Activated naive CD4-positive, alpha-beta T cell treated with anti-CD3 and anti-CD28 coated beads for 36 hours (primary cell): ENCODE measurements at places on chromosomes 12 and 14. TPM values are rescaled to one million over a fixed set of nuclear protein-coding genes. Genes with fewer than 3 reads are reported as not detected.
A peak's percentile ranks its signal among the peaks of the same experiment; 100 is the strongest.

DNA sequence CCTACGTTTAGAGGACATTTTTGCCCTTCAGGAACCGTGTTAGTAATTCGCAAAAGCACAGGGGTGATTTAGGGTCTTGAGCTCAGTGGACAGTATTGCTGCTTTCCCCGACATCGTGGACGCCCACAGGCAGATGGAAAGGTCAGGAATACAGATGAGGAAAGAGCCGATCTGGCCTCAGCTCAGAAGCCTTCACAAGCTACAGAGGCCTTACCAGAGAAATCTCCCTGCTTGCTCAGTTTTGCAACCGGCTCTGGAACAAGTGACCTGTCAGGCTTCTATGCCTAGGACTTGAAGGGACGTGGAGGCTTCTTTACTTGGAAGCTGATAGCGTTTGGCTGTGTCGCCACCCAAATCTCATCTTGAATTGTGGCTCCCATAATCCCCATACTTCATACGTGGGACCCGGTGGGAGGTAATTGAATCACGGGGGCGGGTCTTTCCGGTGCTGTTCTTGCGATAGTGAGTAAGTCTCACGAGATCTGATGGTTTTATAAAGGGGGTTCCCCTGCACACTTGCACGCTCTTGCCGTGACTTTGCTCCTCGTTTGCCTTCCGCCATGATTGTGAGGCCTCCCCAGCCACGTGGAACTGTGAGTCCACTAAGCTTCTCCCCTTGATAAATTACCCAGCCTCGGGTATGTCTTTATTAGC lies 332.5 kb downstream of the MED13L start:
- DNase-seq, result no peak

The KRT80 gene
- not detected for total RNA-seq

The RPL6 gene
- 2,358 TPM for total RNA-seq

The FGF6 gene
- total RNA-seq, result not detected

DNA sequence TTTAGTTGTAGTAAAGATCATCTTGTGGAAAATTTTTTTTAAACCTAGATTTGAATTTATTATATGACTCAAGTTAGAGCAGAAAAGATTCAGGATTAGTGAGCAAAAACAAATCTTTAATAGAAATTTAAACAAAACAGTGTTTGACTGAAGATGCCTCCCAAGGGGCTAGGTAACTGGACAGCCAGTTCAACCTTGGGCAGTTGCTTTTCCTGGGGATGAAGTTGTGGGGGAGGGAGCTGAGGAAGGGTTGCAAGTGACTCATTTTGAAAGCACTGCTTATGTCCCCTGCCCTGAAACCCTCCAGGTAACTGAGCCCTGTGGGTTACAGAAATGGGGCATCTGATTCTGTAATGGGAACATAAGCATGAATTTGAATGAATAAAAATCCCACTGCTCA lies 13.1 kb downstream of the CFAP54 start:
- DNase-seq, result no peak

The BMP4 gene
- total RNA-seq, result not detected

DNA sequence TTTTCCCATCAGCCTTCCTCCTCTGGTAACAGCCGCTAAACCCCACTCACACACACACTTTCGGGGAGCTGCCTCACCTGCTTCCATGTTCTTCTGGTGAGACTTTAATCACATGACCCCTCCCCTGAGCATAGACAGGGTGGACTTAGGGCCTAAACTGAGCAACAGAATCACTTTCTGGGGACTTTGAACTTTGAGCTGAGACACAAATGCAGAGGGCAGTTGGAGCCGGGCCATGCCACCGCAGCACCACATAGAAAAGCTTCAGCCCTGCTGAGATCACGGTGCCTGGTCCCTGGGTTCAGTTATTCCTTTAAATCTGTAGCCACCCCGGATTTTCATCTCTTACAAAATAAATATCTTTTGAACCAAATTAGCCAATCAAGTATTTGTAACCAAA lies 18.4 kb upstream of the MAP3K9 start:
- DNase-seq, result no peak

- DNase-seq, result no peak
Measured at GRCh38 chr12:63302269-63302940, 151.4 kb upstream of the AVPR1A start.

GRCh38 chr14:101254805-101255764 lies 306.2 kb upstream of the DIO3 start:
- DNase-seq, result no peak

- DNase-seq, result no peak
Measured at GRCh38 chr14:90781344-90781761, 34.9 kb downstream of the TTC7B start.

DNA sequence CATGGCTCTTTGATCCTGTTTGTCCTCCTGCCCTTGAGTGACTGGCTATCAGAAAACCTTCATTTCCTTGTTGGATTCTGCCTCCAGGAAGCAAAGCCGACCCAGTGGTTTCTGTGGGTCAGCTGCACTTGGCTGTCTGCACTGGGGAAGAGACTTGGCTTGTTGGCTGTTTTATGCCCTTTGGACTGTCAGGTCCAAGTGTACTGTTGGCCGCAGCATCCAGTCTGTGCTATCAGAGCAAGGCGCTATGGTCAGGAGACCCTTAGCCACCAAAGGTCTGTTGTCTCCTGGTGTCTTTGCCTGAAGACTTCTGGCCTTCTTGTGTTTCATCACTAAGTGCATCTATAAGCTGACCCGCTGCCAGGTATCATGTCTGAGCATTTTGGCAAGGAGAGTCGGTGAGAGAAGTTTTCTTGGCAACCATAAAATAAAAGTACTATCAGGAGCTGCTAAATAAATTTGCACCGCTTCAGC lies 177.4 kb upstream of the HIF1A start:
- DNase-seq, result no peak

DNA sequence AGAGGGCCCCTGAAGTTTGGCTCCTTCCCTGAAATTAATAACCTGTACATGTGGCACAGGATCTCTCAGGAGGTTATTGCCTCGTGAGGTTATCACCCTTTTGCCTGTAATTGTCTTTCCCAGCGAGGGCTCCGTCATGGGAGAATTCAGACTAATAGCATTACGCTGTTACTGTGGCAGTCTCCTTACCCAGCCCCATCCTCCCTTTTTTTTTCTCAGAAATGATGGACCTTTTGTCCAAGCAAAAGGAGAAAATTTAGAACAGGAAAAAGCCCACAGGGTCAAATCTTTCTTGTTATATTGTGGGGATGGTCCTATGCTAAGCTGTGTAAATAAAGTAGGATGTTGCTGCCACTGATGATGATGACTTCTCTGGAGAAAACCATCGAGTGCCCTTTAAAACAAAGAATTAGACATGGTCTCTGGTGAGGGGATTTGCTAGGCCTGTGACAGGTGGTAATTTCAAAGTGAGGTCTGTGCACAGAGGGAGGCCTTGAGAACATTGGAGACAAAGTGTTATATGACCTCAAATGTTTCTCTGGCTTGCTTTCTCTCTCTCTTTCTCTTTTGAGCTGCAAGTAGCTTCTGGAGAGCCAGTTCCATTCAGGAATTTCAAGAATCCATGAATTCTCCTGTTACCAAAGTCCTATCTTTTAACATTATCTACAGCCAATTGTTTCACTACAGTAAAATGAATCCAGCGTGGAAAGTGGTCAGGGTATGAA lies 357.2 kb downstream of the BMP4 start:
- DNase-seq, result no peak

DNA sequence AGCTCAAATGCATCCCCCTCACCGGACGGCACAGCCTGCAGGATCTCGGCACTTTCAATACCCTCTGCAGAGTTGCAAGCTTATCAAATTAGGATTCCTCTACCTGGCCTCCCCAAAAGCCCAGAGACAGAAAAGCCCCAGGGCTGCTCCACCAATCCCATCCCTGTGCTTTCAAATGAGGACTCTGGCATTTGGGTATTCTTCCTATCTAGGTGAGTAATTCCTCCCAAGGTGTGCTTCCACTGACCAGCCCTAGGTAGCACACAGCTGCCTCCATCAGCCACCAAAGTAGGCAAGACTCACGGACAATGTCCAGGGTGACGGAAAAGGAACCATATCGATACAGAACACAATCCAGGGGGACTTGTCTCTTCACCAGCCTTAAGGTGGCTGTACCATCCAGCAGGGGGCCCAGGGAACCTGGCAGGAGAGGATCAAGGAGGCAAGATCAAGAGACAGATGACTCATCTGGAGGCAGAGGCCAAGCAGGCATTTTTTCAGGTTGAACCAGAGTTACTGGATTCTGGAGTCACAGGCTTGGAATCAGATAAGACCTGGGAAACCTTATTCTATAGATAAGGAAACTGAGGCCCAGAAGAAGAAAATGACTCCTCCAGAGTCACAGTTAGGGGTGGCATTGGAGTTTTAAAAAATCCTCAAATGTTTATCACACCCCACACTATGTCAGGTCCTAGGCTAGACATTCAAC lies 9.9 kb downstream of the PMEL start:
- DNase-seq, result peak; percentile 65

The TRPV4 gene
- not detected for total RNA-seq

The SIX6 gene
- not detected for total RNA-seq

DNA sequence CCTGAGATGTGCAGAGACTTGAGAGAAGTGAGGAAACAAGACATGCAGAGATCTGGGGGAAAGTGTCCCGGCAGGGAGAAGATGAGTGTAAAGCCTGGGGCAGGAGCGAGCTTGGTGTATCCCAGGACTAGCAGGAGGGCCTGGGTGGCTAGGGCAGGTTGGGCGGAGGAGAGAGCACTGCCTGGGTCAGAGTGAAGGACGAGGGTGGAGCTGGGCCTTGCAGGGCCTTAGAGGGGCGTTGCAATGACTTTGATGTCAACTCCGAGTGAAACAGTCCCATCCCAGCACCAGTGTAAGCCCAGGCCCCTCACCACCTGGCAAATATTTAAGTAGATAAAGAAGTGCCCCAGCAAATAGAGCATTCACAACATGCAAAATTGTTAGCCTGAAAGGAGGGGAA lies 24.2 kb upstream of the RFLNA start:
- DNase-seq, result no peak

- no peak for DNase-seq
Measured at GRCh38 chr14:38070061-38070588, 137.6 kb upstream of the SSTR1 start.

GRCh38 chr12:60494244-60494643 lies 898.4 kb downstream of the SLC16A7 start:
- no peak for DNase-seq

DNA sequence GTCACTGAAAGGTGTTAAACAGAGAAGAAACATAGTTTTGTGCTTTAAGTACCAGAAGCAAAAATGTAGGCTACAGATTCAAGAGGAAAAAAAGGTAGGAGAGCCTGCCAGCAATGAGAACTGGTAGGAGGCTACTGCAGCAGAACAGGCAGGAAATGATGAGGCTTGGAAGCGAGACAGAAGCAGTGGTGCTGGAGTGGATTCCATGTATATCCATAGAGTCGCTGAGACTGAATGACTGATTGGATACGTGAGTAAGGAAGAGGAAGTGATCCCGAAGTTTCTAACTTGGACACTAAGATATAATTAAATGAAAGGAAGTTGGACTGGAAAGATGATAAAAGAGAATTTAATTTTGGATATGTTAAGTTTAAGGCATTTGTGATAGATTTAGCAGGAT lies 45.0 kb upstream of the CCDC91 start:
- no peak for DNase-seq

The MIP gene
- not detected for total RNA-seq

The OR2AP1 gene
- total RNA-seq, result not detected

The NTS gene
- total RNA-seq, result not detected

DNA sequence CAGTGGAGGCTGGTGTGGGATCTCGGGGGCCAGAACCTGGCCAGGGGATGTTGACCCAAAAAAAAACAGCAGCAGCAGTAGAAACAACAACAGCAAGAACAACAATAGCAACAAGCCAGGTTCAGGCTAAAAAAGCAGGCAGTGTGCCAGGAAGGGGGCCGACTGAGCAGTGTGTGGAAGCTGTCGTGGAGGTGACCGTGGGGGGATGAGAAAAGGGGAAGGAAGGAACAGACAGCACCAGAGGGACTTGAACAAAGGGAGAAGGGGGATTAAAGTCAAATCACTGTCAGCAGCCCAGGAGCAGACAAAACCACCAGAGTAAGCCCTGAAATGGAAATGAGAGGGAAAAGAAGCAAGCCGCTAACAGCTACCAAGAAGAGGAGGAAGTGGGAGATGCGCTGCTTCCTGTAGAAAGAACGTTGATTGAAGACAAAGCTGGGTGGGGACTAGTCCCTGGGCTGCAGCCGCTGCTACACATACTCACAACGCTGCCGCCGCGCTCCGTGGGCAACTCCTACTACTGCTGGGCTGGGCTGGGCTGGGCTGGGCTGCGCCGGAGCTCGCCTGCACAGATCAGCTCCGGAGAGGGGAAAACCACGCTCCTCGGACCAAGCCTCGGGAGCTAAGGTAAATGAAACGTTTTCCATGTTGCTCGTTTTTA lies at the start of gene GNG2:
TSS of gene GNG2 (plus strand) at position 449 of the 661 bp plus-strand sequence. CDS start 90,067 bp downstream, outside the sequence.
- DNase-seq, result peak; percentile 91

DNA sequence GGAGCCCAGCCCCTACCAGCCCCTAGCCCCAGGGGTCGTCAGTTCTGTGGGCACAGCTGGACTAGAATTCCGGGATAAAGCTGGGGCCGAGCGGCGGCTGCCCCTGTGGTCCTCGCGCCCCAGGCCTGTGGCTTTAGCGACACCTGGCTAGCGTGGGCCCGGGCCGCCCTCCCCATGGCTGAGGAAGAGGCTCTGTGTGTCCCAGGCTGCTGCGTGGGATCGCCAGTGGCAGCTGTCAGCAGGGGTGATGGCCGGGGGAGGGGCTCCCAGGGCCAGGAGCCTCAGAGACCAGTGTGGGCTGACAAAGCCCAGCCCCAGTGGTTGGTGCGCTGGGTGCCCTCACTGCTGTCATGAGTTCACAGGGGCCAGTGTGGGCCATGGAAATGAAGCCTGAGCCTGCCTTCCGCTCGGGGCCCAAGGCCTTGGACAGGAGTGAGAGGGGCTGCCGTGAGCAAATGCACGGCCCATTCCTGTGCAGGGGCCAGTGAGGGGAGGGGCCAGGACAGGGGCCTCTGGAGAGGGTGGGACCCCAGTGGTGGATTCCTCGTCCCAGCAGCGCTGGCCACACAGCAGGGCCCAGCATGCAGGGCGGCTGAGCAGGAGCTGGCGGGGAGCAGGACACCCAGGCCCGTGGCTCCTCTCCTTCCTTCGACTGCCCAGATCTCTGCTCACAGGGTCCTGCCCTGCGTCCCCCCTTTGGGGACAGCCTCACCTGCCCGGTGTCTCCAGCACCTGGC lies 11.4 kb downstream of the FBRSL1 start:
- no peak for DNase-seq

The TMCC3 gene
- total RNA-seq, result not detected

The GPX2 gene
- not detected for total RNA-seq

DNA sequence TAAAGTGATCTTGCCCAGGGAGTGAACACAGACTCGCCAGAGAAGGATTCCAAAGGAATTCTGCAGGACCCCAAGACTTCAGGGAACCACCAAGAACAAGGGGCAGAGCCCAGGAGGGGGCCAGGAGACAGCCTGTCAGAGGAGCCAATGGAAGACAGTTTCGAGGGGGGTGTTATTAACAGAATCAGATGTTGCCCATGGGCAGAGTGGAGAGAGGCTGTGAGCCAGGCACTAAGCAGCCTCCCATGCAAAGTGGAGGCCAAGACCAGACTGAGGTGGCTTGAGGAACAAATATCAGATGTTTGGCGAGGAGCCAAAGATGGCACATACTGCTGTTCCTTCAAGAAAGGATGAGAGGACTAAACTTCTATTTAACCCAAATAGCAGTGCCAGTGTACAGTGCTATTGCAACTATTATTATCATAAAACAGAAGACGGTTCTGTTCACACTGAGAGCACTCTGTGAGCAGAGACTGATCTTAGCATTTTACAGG lies 12.6 kb downstream of the APPL2 start:
- no peak for DNase-seq

The FLRT2 gene
- total RNA-seq, result not detected
